Activated CD4-positive, alpha-beta memory T cell treated with anti-CD3 and anti-CD28 coated beads, Interleukin-2, amount 10 ng/mL, durations not matched to agents 7 days and 5 days (primary cell): ENCODE measurements at places on chromosomes 1 and 21.

- no peak for DNase-seq
Observed at GRCh38 chr1:54045496-54045895, 7.5 kb downstream of the TMEM59 start.

GRCh38 chr1:209755926-209756614 is at the start of gene TRAF3IP3:
Gene TRAF3IP3, plus strand, starts transcription at chr1:209756053. Its CDS starts 3,987 bp downstream, at chr1:209760040.
- peak; percentile 88 for DNase-seq

DNA sequence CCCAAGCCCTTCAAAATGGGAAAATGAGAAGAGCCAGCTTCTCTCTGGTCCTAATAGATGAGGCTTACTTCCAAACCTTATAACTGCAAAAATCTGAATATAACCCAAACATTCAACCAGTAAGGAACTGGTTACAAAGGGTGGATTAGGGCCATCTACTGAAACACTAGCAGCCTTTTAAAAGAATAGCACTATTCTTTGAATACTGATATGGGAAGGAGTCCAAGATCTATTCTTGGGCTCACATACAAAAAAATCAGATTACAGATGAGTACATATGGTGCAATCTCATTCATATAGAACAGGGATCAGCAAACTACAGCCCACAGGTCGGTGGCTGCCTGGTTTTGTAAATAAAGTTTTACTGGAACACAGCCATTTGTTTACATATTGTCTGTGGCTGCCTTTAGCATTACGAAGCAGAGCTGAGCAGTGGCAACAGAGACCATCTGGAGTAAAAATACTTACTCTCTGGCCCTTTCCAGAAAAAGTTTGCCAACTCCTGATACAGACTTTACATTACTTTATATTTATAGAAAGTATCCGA is 167.7 kb downstream of the ZSCAN20 start:
- DNase-seq, result no peak

- DNase-seq, result peak; percentile 37
Observed at GRCh38 chr1:205543351-205544301, 39.2 kb downstream of the CDK18 start.

DNA sequence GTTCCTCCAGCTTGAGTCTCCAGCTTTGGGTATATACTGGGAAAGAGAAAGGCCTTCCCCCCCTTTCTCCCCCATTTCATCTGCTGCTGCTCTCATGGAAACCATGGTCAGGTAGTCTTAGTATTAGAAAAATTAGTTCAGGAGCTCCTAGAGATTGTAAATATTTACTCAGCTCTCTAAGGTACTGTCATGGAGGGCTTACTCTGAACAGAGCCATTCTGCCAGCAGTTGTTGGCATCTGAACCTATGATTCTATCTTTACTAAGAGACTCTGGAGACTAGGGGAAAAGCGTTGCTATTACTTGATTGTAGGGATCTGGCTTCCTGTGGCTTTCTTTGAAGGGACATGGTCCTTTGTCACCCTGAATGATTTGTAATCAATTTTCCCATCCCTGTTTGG is 6.1 kb downstream of the INTS3 start:
- DNase-seq, result no peak
